ENCODE measurements at places on chromosomes 2 and 18. TPM values are rescaled to one million over a fixed set of nuclear protein-coding genes. Genes with fewer than 3 reads are reported as not detected.

Gene TRIM43
- total RNA-seq = not detected

Gene PRLH
- total RNA-seq = not detected

Gene ASB18
- not detected for total RNA-seq

Gene DUSP19
- total RNA-seq = 0.73 TPM

Gene CFC1
- not detected for total RNA-seq

Gene FEV
- not detected for total RNA-seq

Gene MEIS1
- total RNA-seq = not detected

Gene WDR33
- 79.3 TPM for total RNA-seq

Gene POTEI
- total RNA-seq = not detected

Gene GALNT5
- total RNA-seq = not detected

Gene NCOA1
- total RNA-seq = 25.1 TPM

Gene ZNG1B
- 36.2 TPM for total RNA-seq

Gene ACKR3
- 2.8 TPM for total RNA-seq

Gene PLEKHH2
- total RNA-seq = 0.10 TPM

Gene CRYBA2
- not detected for total RNA-seq

Gene C2orf81
- 3.5 TPM for total RNA-seq

Gene FRZB
- total RNA-seq = not detected

Gene TTC27
- total RNA-seq = 28.7 TPM

Gene PTPRM
- total RNA-seq = 8.2 TPM

Gene VWA3B
- total RNA-seq = not detected

Gene KLHL14
- total RNA-seq = not detected

Gene GPR45
- not detected for total RNA-seq

Gene ITGA4
- 157 TPM for total RNA-seq

Gene EML6
- 0.54 TPM for total RNA-seq

Gene VIT
- total RNA-seq = not detected

Gene CHRNG
- not detected for total RNA-seq

Gene C2orf66
- total RNA-seq = 1.8 TPM

Gene RAB31
- 0.34 TPM for total RNA-seq

Gene PSMD1
- total RNA-seq = 126 TPM

Gene MAP3K2
- 63.0 TPM for total RNA-seq

Gene FOXD4L1
- total RNA-seq = 0.10 TPM

Gene PLEKHM3
- 6.6 TPM for total RNA-seq

Gene SNTG2
- total RNA-seq = not detected

Gene MEP1B
- total RNA-seq = 0.10 TPM

Gene HOXD13
- total RNA-seq = not detected

Gene LIMS4
- 0.59 TPM for total RNA-seq

Gene ADGRF3
- 3.9 TPM for total RNA-seq

Gene C2orf15
- 0.20 TPM for total RNA-seq

Gene SLC66A3
- 16.0 TPM for total RNA-seq

Gene PLEK
- total RNA-seq = 3.9 TPM

Gene NETO1
- total RNA-seq = not detected

Gene KIAA2012
- total RNA-seq = not detected

Gene CAB39
- 256 TPM for total RNA-seq

Gene IL1A
- 1.7 TPM for total RNA-seq

Gene CIB4
- not detected for total RNA-seq

Gene GPR155
- total RNA-seq = 19.2 TPM

Gene ATF2
- 62.4 TPM for total RNA-seq

Gene ANKRD62
- total RNA-seq = not detected

Gene OXER1
- total RNA-seq = 0.49 TPM

Gene CPO
- total RNA-seq = not detected

Gene ALS2
- total RNA-seq = 11.2 TPM

Gene SPATA3
- total RNA-seq = not detected

All from T-helper 1 cell treated with Interleukin-12 subunit alpha and Interleukin-12 subunit beta and Interleukin-4 antibody, amounts not matched to agents 30 ng/mL and 1 ng/mL, for 36 hours (primary cell).